Stimulated activated CD4-positive, alpha-beta T cell treated with anti-CD3 and anti-CD28 coated beads, Interleukin-15, amount 100 ng/mL, for 1 hour (primary cell): ENCODE measurements at places on chromosomes 5 and 9.

DNA sequence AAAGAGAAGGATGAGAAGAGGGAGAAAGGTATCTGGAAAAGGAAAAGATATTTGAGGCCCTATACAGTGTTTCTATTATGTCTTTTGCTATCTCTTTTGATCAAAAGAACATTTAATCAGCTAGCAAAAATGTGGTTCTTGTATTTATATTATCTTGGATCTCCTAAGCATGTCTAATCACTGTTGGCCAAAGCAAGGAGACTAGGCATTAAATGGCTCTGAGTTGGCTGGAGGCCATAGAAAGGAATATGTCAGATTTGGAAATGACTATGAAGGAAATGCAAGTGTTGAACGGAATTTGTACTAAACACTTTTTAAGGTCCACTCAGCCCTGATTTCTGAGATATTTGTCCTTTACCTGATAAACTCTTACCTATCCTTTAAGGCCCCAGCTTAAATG is 22.4 kb upstream of the THG1L start:
- no peak for DNase-seq

- no peak for DNase-seq
Measured at GRCh38 chr9:79014929-79015699, 556.7 kb upstream of the TLE4 start.

DNA sequence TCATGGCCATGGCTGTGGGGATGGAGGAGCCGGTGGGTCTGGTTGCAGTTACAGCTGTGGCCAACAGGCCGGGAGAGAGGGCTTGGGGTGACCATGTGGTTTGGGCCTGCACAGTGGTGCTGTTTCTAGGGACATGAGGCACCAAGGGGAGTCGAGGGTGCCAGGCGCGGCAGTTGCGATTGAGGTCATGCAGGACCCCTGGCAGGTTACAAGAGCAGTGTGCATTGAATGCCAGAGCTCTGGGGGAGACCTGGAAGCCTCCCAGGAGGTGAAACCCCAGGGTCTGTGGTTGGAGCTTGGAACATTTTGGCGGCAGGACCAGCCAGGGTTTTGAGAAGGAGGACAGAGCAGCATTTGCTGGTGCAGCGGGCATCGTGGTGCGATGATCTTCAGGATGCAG is 21.7 kb downstream of the RXRA start:
- no peak for DNase-seq

DNA sequence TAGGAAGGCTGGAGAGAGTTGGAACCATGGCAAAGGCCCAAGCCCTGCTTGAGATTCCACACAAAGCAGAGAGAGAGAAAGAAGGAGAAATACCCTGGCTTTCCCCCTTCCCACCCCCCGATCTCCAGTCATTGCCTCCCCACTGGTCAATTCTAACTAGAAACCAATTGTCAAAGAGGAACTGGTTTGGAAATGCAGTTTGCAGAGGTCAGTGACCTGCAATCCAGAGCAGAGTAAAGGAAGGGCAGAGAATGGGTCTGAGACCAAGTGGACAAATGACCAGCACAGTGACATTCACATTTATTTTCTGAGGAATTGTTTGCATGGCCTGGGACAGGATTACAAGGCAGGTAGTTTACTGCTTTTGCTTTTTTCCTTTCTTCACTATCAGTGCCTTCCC is 37.5 kb upstream of the ZFYVE16 start:
- no peak for DNase-seq

DNA sequence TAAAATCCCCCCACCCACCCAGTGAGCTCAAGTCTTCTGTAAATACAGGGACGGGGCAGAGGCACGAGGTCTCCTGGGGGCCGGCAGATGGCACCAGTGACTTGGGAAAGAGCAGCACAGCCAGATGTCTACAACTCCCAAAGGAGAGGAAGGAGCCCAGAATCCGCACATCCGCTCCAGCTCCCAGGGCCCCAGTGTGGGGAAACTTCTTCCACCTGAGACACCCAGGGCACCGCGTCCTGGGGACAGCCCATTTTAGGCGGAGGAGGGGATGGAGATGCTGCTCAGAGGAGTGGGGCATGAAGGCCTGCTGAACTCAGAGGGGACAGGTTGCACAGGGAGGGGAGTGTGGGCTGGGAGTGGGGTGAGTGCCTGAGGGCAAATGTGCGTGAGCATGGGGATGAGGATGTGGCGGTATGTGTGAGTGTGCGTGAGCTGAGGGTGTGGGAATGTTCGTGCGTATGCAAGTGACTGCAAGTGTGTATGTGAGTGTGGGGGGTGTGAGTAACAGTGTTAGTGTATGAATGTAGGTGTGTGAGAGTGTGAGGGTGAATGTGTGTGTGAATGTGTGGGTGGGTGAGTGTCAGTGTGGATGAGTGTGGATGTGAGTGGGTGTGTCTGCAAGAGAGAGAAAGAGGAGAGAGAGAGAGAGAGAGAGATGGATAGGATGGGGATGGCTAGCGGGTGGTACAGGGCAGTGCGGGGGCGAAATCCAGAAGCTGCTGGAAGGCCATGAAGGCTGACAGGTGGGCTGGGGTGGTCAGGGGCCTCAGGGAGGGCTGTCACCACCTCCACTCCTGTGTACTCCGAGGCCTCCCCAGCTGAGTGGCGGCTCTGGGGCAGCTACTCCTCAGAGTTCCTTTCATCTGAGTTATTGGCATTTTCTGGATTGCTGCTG is 63.5 kb downstream of the DUSP1 start:
- no peak for DNase-seq

DNA sequence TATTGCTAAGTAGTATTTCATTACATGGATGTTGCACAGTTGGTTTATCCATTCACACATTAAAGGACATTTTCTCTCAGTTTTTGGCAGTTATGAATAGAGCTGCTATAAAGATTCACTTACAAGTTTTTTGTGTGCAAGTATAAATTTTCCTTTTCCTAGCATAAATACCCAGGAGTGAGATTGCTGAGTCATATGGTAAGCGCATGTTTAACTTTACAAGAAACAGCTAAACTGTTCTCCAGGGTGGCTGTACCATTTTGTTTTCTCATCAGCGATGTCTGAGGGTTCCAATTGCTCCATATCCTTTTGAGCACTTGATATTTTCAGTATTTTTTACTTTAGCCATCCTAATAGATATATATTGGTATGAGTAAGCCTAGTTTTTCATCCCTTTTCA is 16.4 kb upstream of the ABCA1 start:
- no peak for DNase-seq

GRCh38 chr5:76746677-76747076 is 30.8 kb downstream of the F2R start:
- DNase-seq: no peak
